ENCODE measurements at places on chromosomes 4 and X. TPM values are rescaled to one million over a fixed set of nuclear protein-coding genes. Genes with fewer than 3 reads are reported as not detected.

DNA sequence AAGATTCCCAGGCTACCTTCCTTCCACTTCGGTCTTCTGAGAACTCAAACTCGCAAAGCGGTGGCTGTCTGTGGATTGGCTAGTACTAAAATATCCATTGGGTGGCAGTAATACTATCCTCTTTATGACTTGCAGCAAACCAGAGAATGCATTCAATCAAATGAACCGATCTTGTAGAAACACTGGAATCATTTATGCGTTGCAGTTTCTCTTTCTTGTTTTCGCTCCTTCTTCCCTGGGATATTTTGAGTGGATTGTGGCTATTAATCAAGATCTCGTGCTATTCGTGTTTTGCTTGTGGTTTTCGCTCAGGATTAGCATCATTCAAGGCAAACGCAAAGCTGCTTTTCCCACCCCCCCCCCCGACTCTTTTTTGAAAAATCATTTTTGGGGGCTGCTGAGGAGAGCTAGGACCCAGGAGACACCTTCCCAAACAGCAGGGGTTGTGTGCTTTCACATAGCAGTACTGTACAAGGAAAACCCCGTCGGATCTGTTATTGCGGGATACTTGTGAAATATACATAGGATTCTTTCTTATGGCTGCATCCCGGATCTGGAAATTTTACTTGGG lies at the start of gene IL1RAPL1:
Gene IL1RAPL1 (plus strand): TSS at position 466 of the 571 bp plus-strand sequence.
- H3K4me1 ChIP-seq, result no peaks in the 10 kb centered on the region
- peak; percentile 80 for DNase-seq
- H3K27ac ChIP-seq, result no peak within 1 kb of the TSS
- H3K36me3 ChIP-seq, result no peaks in the 10 kb centered on the region
- H3K4me3 ChIP-seq, result peak within 1 kb of the TSS; percentile 53
- no peaks in the 10 kb centered on the region for H3K27me3 ChIP-seq

- H3K36me3 ChIP-seq, result no peaks in the 10 kb centered on the region
- DNase-seq, result no peak
- no peak overlapping the region for H3K27ac ChIP-seq
- H3K4me1 ChIP-seq, result no peaks in the 10 kb centered on the region
These were observed 18.2 kb downstream of the SH3KBP1 start for GRCh38 chrX:19869193-19869592.

- no peak for DNase-seq
- no peak overlapping the region for H3K27ac ChIP-seq
- no peaks in the 10 kb centered on the region for H3K27me3 ChIP-seq
- H3K4me3 ChIP-seq, result no peak overlapping the region
These were observed 50.5 kb downstream of the GRK4 start for GRCh38 chr4:3013839-3014350.

GRCh38 chr4:136103616-136104015 lies 1428.7 kb downstream of the PCDH18 start:
- no peak for DNase-seq
- no peak overlapping the region for H3K27ac ChIP-seq
- no peak overlapping the region for H3K4me3 ChIP-seq
- H3K36me3 ChIP-seq, result no peaks in the 10 kb centered on the region

GPC4 gene
- 2.8 TPM for total RNA-seq

TMEM35A gene
- 11.6 TPM for total RNA-seq
